CD4-positive, alpha-beta T cell treated with Interleukin-4 for 1 hour (primary cell): ENCODE measurements at places on chromosomes 2 and 18.

DNA sequence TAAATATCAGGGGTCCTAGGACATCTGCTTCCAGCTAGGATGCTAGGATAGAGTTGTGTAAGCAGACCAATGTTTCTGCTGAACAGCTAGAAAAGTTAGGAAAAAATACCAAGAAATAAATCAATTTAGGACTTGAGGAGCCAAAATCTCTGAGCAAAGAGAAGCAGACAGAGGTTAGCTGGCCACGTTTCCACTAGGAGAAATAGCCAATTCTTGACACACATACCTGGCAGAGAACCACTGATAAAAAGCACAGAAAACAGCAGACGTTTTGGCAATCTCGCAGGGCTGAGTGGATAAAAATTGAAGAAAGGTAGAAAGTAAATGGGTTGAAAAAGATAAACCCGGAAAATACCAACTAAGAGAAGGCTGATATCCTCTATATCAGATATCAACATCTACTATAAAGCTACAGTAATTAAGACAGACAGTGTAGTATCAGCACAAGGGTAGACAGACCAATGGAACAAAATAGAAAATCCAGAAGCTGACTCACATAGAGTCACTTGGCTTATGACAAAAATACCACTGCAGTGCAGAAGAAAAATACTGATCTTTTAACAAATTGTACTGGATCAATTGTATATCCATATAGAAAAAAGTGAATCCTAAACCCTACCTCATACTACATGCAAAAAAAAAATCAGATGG lies 306.1 kb upstream of the KLHL29 start:
- no peak for DNase-seq

DNA sequence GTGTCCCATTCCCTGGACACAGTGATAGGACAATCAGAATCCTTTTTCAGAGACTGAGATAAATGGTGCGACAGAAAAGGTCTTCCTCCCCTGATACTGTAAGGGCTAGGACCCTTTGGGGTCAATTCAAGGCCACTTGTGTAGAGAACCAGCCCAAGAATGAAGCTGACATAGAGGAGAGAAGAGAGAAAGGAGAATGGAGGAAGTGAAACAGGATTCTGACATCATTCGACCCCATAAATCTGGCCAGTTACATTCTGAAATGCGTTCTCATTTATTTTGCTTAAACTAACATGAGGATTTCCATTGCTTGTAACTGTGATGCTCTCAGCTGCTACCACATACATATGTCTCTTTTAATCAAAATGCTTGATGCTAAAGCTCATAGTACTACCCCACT lies 148.1 kb downstream of the TMEM163 start:
- no peak for DNase-seq

DNA sequence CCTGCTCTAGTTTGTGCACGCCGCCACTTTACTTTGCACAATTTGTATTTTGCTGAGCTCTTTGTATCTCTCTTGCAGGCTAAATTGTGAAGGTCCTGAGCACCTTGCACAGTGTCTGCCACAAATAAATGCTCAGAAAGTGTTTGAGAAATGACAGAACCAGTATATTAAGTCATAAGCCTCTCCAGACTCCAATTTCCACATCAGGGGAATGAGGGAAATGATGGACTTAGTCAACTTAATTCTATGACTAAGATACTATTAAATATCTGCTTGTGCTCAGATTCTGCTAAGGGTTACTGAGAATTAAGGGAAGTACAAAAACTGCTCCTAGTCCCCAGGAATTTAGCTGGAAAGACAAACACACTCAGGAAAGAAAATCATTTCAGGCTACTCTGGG lies 239.1 kb upstream of the SLC14A2 start:
- no peak for DNase-seq

GRCh38 chr2:32738939-32739338 lies 111.1 kb downstream of the TTC27 start:
- no peak for DNase-seq

- no peak for DNase-seq
These were observed 53.1 kb upstream of the ROCK2 start for GRCh38 chr2:11397513-11397912.

DNA sequence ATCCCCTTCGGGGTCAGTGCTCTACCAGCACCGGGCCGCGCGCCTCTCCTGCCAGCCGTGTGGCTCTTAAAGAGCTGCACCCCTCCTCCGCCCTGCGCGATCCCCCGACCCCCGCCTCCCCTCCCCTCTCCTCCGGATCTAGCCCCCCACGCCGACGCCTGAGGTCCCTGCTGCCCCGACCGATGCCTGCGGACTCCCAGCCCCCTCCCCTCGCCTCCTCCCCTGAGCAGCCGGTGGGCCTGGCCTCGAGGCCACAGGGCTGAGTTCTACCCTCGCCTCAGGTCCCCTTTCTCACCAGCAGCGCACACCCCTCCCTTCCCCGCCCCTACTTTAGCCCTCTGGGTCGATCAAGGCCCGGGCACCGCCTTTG lies 5.8 kb upstream of the SIX3 start:
- DNase-seq = no peak

DNA sequence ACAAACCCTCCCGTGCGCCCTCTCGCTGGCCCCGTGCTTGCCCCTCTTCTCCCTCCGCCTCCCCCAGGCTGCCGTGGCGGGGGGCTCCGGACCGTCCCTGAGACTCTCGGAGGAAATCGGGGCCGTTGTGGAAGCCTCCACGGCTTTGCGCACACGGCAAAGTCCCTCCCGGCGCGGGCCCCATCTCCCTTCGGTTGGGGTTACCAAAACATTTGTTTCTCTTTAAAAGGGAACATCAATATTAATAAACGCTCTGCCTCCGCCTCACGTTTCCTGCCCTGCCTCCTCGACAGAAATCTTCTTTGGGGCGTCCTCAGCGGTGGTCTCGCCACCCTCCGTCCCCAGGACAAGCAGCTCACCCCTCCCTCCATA lies 3.8 kb downstream of the PAX3 start:
- no peak for DNase-seq

- no peak for DNase-seq
These were observed 104.9 kb downstream of the TTN start for GRCh38 chr2:178702361-178702760.

DNA sequence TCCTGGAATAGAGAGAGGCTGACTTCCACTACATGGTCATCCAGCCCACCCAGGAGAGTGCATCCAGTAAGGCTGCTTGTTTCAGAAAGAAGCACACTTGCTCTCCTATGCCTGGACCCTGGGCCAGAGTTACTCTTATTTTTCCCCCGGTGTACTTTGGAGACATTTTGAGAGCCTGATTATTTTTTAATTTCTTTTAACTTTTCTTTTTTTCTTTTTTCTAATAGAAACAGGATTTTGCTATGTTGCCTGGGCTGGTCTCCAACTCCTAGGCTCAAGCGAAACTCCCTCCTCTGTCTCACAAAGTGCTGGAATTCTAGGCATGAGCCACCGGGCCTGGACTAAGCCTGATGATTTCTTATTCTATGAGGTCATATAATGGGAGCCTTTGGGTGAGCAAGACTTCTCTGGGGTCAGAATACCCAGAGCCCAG lies 62.2 kb downstream of the RPL37A start:
- DNase-seq = no peak

DNA sequence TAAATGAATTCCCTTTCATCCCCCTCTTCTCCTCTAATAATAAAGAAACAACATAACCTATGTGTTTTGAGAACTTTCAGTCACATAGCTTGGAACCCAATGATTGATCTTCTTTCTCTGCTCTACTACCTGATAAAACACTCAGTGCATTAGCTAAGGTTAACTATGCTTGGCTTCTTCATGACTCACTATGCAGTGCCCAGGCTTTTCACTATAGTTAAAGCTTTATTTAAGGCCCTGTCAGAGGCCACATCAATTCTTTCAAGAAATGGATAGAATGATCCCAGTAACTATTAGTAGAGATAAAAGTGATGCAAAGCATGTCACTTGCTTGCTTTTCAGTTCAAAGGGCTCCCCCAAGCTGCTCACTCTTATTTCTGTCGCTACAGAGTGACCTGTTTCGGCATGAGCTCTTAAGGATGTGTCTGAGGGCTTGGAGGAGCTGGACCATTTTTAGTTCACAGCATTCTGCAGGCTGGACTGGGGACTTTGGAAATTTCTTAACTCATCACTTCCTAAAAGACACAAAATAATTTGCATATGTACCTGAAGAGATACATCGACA lies 384.0 kb downstream of the LRRTM1 start:
- DNase-seq = no peak
